Activated CD8-positive, alpha-beta T cell treated with anti-CD3 and anti-CD28 coated beads, Interleukin-2, amount 10 ng/mL, durations not matched to agents 7 days and 5 days (primary cell): ENCODE measurements at places on chromosomes 2 and 18. TPM values are rescaled to one million over a fixed set of nuclear protein-coding genes. Genes with fewer than 3 reads are reported as not detected.

DNA sequence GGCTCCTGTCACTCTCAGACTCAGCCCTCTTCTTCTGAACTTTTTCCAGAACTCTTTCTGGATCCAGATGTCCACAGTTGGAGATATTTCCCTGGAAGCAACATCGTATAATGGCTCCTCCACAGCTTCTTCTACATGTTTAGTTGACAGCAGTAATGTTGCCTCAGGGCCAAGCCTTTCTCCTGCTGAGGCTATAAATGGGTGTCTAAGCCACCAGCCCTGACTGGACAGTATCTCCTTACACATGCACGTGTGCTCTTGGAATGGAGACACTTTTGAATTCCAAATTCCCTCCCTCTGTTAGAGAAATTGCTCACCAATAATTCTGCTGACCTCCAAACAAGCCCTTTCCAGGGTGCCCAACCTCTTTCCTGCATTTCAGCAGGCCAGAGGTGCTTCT lies 156.2 kb upstream of the PIK3C3 start:
- H3K27me3 ChIP-seq = peaks cover 4% of the 10 kb centered on the region
- no peak for DNase-seq
- H3K36me3 ChIP-seq = no peaks in the 10 kb centered on the region

- peak overlapping the region; percentile 52 for H3K4me3 ChIP-seq
- H3K27me3 ChIP-seq = no peaks in the 10 kb centered on the region
- peak overlapping the region; percentile 91 for H3K27ac ChIP-seq
- peaks cover 21% of the 10 kb centered on the region for H3K36me3 ChIP-seq
- DNase-seq = no peak
These were observed 86.9 kb downstream of the ZFP36L2 start for GRCh38 chr2:43139501-43139900.

GRCh38 chr2:238644095-238645081 lies 203.5 kb upstream of the TWIST2 start:
- H3K36me3 ChIP-seq = no peaks in the 10 kb centered on the region
- no peak overlapping the region for H3K27ac ChIP-seq
- H3K4me3 ChIP-seq = no peak overlapping the region
- H3K27me3 ChIP-seq = peaks cover 8% of the 10 kb centered on the region

DNA sequence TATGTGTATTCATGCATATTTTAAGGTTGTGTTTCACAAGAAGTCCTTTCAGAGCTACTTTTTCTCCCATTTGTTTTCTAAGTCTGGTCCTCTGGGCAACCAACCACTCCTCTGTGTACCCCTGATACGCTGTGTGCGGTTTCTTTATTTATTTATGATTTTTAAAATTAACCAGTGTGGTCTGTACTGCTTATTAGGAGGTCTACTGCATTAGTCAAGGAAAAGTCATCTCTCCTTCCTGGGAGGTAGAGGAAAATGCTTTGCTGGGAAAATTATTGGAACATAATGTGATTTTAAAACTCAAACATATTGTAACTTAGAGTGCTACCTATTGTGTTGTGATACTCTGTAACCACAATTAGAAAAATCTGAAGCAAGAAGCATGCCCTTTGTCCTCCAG lies 1404.3 kb downstream of the SUCLG1 start:
- H3K27me3 ChIP-seq = no peaks in the 10 kb centered on the region
- no peak overlapping the region for H3K27ac ChIP-seq
- H3K36me3 ChIP-seq = no peaks in the 10 kb centered on the region
- no peak overlapping the region for H3K4me3 ChIP-seq
- DNase-seq = no peak

The LOXHD1 gene
- total RNA-seq = 0.47 TPM
